ENCODE measurements at places on chromosomes 6 and 20. TPM values are rescaled to one million over a fixed set of nuclear protein-coding genes. Genes with fewer than 3 reads are reported as not detected.

TMEM217 gene
- total RNA-seq, result 0.99 TPM

CDYL gene
- 45.2 TPM for total RNA-seq

DNA sequence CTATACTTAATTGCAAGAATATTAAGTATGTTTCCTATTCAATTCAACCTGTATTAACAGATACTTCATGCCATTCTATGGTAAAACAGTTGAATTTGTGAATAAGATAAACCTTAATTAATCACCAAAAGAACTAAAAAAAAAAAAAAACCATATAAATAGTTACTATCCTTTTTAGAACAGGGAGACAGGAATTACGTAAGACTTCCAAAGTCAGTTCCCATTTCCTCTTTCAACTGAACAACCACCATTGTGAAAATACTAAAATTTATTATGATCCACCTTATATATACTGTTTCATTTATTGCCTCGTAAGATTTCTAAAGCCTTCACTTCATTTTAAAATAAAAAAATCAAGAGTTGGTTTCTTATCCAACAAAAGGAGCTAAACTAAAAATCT lies 9.4 kb downstream of the CCNC start:
- H3K4me3 ChIP-seq, result no peak overlapping the region
- DNase-seq, result no peak
- peaks cover 41% of the 10 kb centered on the region for H3K36me3 ChIP-seq
- H3K27me3 ChIP-seq, result no peaks in the 10 kb centered on the region
- peaks cover 10% of the 10 kb centered on the region for H3K4me1 ChIP-seq
- no peak overlapping the region for H3K27ac ChIP-seq

GRCh38 chr20:64168381-64169090 lies 4.3 kb downstream of the MYT1 start:
- H3K36me3 ChIP-seq, result no peaks in the 10 kb centered on the region
- H3K27me3 ChIP-seq, result peaks cover 88% of the 10 kb centered on the region
- no peak overlapping the region for H3K27ac ChIP-seq
- no peak for DNase-seq
- no peak overlapping the region for H3K4me3 ChIP-seq

DNA sequence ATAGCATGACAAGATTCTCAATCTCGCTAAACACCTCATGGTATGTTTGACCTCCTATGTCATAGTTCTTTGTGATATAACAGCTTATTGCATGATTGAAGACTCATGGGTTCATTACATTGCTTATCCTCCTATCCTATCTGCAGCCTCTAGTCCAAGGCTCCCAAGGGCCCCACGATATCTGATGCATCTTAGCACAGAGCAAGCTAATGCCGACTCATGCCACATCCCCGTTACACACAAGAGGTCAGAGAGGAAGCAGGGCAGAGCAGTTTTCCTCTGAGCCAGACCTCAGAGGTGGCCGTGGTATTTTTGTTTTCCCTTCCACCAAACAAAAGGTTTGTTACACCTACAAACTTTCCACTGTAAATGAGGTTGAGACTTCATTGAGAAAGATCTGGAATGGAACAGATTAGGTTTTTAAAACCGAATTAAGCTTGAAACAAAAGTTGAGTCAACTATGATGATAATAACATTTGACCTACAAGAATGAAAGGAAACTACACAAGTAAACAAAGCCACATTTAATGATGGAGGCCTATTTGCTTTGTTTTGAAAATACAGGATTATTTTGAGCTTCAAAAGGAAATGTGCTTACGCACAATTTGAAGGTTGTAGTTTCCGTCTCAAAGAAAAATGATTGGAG lies 133.9 kb upstream of the MYLIP start:
- peaks cover 27% of the 10 kb centered on the region for H3K27me3 ChIP-seq
- no peak overlapping the region for H3K27ac ChIP-seq

- DNase-seq, result no peak
- peaks cover 6% of the 10 kb centered on the region for H3K36me3 ChIP-seq
- H3K4me1 ChIP-seq, result peaks cover 18% of the 10 kb centered on the region
- H3K27ac ChIP-seq, result no peak overlapping the region
- no peak overlapping the region for H3K4me3 ChIP-seq
- peaks cover 15% of the 10 kb centered on the region for H3K27me3 ChIP-seq
These were observed 186.7 kb upstream of the PDE10A start for GRCh38 chr6:165849534-165850430.

DNA sequence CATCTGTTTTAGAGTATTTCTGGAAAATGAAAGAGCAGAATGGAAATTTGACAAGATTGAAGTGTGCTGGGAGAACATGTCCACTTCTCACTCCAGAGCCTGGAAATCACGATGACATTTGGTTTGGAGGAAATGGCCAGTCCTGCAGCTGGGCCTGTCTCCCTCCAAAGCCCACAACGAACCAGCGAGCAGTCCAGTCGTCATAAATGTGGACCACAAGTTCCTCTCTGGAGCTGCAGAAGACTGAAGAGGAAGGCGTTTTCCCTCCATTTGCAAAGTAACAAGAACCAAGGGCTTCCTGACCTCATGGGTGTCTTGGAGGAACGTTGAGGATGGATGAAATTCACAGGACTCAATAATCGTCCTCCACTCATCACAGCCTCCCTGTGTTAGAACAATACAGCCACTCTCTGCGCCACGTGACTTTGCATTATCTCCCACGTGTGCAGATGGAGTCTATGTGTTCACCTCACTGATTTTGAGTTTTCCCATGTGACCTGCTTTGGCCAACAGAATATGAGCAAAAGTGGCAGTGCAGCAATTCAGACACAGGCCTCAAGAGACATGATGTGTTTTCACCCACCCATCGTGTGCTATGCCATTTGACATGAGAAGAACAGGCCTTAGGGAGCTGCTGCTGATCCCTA lies 9.1 kb upstream of the SPATS1 start:
- no peak for DNase-seq
- no peaks in the 10 kb centered on the region for H3K4me1 ChIP-seq
- no peaks in the 10 kb centered on the region for H3K36me3 ChIP-seq

Measured in Calu3 (cell line).